ENCODE measurements at places on chromosomes 5 and 9.
A peak's percentile ranks its signal among the peaks of the same experiment; 100 is the strongest.

- DNase-seq, result no peak
Observed at GRCh38 chr9:103941104-103941503, 153.0 kb upstream of the SMC2 start.

- peak; percentile 82 for DNase-seq
Observed at GRCh38 chr9:93098236-93098946, 2.4 kb downstream of the CARD19 start.

- DNase-seq, result no peak
Observed at GRCh38 chr5:155540000-155540595, 526.5 kb downstream of the KIF4B start.

DNA sequence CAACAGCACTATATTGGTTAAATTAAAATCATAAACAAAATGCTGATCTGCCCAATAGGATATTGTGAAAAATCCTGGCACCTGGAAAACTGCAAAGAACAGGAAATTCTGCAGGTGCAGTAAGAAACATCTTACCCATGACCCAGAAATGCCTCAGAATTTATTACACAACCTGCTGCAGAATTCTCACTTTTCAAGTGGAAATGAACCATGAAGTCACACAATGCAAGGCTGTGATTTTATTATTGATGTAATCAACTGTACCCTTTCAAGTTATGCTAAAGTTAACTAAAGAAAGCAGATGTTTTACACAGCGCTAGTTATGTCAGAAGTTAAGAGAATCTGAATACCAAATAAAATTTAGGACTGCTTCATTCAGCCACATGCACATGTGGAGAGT lies 6.0 kb downstream of the STRBP start:
- DNase-seq, result no peak

GRCh38 chr9:137195525-137196220 lies 4.9 kb downstream of the TPRN start:
- DNase-seq, result no peak

- DNase-seq, result no peak
Observed at GRCh38 chr9:5857928-5858327, 25.0 kb upstream of the ERMP1 start.

- DNase-seq, result no peak
Observed at GRCh38 chr5:56601641-56602071, 213.7 kb upstream of the MAP3K1 start.
